ENCODE measurements at places on chromosomes 1 and 21. TPM values are rescaled to one million over a fixed set of nuclear protein-coding genes. Genes with fewer than 3 reads are reported as not detected.

DNA sequence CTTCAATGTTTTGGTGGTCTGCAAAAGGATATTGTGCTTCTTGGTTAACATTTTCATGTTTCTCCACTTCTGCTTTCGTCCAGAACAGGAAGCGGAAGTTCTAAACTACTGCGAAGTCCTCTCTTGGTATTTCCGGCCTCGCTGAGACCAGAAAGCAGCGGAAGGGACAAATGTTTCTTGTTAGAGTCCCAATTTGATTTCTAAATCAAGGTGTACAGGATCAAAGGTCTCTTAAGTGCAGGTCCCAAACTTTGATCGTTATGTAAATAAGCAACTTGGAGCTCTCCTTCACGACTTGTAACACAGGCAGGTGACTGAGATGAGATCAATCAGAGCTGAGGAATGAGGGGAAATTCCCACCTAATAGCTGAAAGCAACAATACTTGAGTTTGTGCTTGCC, 40.1 kb upstream of the HMCN1 start:
- no peak for DNase-seq

DNA sequence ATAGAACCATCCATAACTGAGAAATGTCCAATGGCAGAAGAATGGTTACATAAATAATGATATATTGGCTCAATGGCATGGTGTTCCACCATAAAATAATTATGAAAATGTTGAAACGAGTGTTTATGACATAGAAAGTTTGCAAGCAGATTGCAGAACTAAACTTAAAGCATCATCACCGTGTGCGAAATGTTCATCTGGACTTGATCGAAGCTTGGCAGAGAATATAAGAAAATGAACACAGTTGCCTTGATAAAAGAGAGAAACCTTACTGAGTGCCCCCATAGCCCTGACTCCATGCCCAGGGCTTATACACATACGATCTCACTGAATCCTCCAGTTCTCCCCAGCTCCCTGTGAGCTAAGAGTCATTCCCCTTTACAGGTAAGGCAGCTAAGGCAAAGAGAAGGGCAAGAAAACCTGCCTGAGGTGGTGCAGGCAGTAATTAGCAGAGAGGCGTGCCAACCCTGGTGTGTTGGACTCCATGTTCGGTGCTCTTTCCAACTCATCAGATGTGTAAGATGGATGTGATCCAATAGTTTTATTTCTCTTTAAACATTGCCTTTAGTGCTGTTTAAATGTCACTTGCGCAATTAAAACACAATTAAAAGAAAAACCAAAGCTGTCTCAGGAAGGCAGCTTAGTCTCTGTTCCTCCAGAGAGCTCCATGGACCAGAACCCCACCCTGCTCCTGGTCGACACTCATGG, 21.8 kb upstream of the SPOCD1 start:
- no peak for DNase-seq

GRCh38 chr1:59592924-59593323, 221.8 kb upstream of the HOOK1 start:
- no peak for DNase-seq

DNA sequence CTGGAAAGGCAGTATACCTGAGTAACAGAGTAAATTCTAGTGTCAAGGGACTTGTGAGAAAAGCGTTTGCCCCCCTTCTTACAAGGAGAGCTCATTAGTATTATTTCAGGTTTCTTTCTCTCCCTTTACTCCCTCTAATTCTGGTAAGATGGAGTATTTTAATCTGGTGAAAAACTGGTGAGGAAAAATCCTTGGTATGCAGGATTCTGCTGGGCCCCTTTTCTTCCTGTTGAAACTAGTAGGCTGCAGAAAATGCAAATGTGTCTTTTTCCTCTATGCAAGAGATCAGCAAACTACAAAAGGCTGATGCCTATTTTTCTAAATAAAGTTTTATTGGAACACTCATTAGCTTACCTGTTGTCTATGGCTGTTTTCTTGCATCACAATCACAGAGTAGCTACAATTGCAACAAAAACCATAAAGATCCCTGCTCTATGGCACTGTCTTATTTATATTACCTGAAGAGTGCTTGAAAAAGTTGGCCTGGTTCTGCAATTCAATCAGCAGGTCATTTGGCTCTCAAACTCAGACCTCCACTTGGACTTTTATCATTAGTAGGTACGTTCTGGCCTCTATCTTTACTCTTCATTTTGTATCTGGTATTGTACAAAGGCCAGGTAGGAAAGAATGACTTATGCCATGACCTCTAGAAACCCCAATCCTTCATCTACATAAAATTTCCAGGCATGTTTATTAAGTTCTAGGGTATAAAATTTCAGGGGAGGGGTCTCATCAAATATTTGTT, 109.6 kb downstream of the AKT3 start:
- DNase-seq: no peak

- DNase-seq: no peak
Measured at GRCh38 chr1:52825868-52826267, 16.7 kb upstream of the ZYG11A start.

GRCh38 chr1:86773341-86774288, 69.2 kb downstream of the SH3GLB1 start:
- DNase-seq: no peak

DNA sequence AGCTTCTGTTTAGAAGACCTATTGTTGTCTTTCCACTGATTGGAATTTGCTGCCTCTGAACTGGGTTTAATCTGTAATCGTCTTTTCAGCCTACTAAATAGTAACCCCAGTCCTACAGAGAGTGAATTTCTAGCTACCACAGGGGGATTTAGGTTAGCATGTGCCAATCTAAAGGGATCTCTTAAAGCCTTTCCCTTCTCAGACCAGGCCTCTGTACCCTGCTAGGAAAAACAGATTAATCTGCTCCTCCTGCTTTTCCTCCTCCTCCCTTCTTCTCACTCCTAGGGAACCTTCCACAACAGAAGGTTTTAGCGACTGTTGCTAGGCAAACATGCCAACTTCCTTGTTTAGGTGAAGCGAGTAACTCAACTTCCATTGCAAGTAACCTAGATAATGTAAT, 1.3 kb upstream of the RC3H1 start:
- peak; percentile 69 for DNase-seq

GRCh38 chr1:145995148-145995881, 1.1 kb downstream of the TXNIP start:
- peak; percentile 25 for DNase-seq

GRCh38 chr1:169945181-169945580, 51.5 kb upstream of the SCYL3 start:
- DNase-seq: peak; percentile 67

PLA2G2C gene
- polyA plus RNA-seq: 0.16 TPM

HSF2BP gene
- 1.7 TPM for polyA plus RNA-seq

TMEM125 gene
- 36.1 TPM for polyA plus RNA-seq

MCOLN3 gene
- 1.2 TPM for polyA plus RNA-seq
